SHP77 treated with DMSO at 0.1 percent for 48 hours (cell line): ENCODE measurements at places on chromosomes 4 and X.

DNA sequence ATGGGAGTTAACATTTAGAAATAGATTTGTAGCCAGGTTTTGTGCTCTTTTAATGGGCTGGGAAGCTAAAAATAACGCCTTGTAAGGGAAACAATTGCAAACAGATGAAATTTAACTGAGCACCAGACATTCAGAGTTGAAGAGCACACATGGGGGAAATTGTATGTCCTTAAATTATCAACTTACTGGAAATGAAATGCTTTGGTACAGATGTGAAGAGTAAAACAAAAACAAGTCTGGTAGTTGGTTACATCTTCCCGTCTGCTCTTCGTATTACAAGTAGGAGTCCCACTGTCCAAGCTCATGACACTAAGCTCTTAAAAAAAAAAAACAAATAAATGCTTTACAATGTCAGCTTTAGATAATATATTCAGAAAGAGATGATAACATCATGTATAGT is 59.5 kb upstream of the RPA4 start:
- no peak for DNase-seq

GRCh38 chrX:147958291-147958690 is 22.8 kb upstream of the FMR1NB start:
- DNase-seq = no peak

- no peak for DNase-seq
Measured at GRCh38 chr4:173436149-173436579, 37.2 kb upstream of the SCRG1 start.

DNA sequence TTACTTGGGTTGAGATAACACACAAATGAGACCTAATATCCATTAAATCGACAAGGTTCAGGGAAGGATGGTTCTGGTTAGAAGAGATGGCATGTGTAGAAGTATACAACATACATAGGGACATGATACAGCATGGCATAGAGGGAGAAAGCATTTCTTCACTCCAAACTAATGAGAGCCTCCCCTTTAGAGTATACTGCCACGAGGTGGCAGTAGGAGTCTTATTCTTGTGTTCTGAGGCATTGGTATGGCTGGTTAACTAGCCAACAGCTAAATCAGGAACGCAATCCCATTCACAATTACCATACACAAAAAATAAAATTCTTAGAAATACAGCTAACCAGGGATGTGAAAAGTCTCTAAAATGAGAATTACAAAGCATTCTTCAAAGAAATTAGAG is 29.1 kb upstream of the TRO start:
- peak; percentile 58 for DNase-seq

- DNase-seq = no peak
Measured at GRCh38 chr4:77852892-77853495, 9.6 kb upstream of the MRPL1 start.

DNA sequence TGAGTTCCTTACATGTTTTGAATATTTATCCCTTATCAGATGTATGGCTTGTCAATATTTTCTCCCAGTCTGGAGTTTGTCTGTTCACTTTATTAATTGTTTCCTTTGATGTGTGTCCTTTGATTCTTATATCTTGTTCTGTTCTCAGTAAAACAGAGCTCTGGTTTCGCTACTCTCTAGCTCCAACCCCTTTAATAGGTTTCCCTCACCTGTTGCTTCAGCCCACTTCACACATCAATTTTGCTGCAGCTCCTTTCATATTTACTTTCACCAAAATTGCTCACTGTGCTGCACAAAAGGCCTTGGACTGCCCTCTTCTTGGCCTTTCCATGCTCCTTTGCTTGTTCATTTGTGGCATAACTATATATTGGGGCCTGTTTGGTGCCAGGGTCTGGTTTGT is 85.1 kb downstream of the CFAP299 start:
- no peak for DNase-seq

DNA sequence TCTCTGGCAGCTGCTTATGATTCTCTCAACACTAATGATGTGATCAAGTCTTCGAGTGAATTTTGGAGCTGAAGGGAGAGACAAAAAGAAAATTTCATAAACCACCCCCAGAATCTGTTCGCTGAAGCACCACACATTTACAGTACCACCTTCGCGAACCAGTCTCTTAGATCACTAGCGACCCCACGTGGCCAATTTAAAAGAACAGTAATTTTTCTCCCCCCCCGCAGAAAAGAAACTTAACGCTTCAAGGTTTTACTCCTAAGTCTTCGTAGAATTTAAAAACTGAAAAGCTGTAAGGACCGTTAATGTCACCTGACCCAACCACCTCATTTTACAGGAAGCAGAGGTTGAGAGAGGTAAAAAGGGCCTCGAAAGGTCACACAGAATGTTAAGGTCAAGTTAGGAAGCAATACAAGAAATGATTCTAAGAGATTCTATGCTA is 187.5 kb downstream of the QDPR start:
- DNase-seq = no peak

DNA sequence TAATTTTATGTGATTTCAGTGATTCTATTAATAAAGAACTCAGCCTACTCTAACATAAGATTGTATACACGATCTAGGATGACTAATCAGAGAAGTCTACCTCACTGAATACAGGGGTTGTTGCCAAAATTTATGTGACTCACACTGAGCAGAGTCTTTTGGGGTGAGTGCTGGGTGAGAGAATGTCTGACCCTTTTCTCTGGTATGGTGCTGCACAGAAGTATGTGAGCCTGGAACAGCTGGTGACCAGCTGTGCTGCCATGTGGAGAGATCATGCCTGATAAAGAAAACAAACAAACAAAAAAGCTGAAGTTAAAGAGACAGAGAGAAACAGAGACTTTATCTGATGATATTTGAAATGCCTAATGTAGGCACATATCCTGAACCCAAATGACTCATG is 618.1 kb upstream of the GRIA3 start:
- no peak for DNase-seq

DNA sequence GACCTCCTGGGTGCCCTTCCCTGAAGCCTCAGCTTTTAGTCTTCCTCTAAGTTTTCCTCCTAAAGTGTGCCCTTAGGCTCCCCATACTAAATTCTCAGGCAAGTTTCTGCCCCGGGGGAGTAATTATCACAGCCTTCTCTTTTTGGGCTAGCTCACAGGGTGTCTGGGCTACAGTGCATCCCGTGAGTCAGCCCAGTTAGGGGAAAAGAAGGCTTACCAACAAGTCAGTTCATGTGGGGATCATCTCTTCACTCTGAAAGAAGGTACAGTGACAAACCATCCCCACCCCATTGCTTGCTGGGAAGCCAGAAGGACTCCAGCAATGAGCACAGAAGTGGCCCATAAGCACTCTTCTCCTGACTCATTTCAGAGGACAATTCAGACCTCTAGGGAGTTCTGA is 134.7 kb upstream of the FAM9C start:
- no peak for DNase-seq

GRCh38 chr4:39263895-39264294 is 81.6 kb downstream of the WDR19 start:
- no peak for DNase-seq

- DNase-seq = no peak
Measured at GRCh38 chr4:174657472-174657871, 135.2 kb upstream of the HPGD start.

GRCh38 chr4:87734936-87735335 is 64.4 kb upstream of the IBSP start:
- no peak for DNase-seq

DNA sequence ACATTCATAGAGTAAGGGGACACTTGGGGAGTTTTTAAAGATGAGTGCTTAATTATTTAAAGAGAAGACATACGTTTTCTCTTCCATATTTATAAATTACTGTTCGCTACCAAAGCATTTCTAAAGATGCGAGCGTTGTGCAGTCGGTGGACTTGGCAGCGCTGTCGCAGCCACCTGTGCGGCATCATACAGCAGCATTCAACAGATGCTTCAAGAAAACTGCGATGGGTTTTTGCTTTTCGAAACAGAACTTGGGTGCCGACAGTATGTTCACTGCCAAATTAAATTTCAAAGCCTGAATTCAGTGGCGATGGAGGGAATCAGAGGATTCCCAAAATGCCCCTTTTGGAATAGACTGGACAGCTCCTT is 1.6 kb upstream of the HTR2C start:
- no peak for DNase-seq

GRCh38 chr4:88144866-88145300 is 13.6 kb downstream of the ABCG2 start:
- DNase-seq = no peak

- DNase-seq = no peak
Measured at GRCh38 chrX:154021131-154021611, 1.5 kb upstream of the IRAK1 start.

DNA sequence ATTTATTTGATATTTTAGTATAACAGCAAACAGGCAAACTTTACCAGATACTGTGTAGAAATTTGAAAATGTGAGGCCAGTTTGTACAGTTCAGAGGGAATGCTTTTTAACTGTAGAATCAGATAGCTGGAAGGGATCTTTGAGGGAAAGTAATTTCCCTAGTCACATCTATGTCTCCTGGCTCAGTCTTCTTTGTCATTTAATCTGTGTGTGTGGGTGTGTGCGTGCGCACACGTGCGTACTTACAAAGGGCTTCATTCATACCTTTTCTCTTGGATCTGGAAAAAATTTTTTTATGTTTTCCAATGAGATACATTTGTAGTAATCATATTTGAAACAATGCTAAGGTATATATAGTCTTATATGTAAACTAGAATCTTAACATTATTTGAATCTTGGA is 44.6 kb downstream of the IL13RA1 start:
- DNase-seq = no peak

DNA sequence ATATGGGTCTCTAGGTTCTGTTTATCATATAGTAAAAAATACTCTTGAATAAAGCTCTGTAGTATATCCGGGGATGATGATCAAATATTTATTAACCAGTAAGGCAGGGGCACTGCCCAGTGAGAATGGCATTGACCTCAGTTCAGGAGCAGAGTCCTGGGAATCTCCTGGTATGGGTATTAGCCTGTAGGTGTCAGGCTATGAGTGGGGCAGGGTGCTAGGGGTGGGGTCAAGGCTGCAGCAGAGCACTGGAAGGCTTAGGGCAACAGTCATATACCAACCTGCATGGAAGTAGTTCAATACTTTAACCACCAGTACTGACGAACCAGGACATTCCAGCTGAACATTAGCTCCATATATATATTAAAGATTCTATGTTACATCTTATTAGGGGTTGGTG is 220.4 kb upstream of the ANXA3 start:
- DNase-seq = no peak

- DNase-seq = no peak
Measured at GRCh38 chrX:110310000-110310790, 7.7 kb downstream of the AMMECR1 start.

GRCh38 chr4:99202536-99202935 is 16.5 kb downstream of the ADH6 start:
- DNase-seq = no peak

GRCh38 chr4:148443512-148444295 is 1.5 kb upstream of the NR3C2 start:
- DNase-seq = no peak

DNA sequence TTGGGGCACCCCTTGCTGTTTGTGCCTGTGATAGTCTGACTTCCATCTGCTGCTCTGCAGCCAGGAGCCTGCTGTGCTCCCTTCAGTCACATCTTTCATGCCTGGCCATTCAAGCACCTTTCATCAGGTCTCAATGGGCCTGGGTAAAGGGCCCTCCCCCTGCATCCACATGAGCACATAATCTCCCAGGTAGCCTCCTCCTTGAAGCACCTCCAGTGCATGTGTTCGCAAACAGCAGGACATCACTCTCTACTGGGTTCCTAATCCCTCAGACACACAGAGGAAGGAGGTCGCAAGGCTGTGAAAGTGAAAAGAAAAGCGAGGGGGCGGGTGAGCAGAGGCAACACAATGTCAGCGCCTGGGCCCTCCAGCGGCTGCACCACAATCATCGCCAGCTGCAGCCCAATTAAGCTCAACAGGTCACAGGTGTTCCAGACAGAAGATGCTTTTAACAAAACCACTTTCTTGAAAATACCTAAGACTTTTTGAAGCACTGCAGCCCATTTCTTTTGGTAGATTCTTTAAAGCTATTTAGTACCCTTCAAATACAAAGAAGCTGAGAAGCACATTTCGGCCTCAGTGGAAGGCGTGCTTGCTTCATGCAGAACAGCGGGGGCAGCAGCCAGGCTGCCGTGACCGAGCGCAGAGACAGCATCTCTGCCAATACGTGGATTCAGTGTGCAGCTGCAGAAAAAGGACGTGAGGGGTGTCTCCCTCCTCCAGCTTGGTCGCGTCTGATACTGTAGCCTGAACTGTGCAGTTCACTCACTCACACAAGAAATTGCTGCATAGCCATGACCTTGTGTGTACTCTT is 92.2 kb upstream of the SPRY1 start:
- no peak for DNase-seq

DNA sequence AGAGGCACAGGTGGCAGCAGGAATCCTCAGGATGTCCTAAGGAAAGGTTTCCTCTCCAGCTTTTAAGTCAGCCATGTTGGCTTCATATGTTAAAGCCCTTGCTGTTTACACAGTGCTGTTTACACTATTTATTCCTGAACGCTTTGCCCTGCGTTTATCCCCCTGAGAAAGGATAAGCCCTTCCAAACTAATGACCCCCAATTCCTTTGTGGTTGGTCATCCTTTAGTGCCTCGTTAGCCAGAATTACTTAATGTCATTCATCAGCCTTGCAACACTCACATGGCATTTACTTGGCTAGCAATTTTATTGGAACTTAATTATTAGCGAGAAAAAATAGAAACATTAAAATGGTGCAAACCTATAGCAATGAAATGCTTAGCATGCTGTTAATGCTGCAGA is 23.8 kb downstream of the VCX2 start:
- DNase-seq = no peak

DNA sequence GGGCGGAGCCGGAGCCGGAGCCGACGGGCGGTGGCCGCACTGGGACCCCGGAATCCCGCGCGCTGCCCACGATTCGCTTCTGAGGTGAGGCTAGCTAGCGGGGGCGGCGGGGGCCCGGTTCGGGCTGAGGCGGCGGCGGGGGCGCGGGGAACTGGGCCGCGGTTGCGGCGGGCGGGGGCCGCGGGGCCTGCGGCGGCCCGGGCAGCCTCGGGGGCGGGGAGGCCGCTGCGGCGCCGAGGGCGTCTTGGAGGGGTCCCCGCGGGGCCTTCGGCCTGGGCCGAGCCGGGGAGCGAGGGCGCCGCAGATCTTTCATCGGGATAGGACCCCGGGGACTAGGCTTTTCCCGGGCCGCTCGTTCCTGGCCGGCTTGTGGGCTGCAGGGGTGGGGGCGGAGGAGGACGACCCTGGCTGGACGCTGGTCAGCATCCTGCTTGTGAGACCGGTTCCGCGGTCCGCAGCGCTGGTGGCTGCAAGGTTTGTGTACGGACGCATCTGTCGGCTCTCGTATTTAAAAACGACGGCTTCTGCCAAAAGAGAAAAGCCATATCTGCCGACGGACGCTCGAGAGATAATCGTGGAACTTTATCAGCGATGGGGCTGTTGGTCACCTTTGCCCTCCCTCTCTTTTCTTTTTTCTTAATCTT is 419 bp downstream of the ADD1 start:
- DNase-seq = no peak

- DNase-seq = no peak
Measured at GRCh38 chrX:100411802-100412715, 2.0 kb upstream of the PCDH19 start.
